ENCODE measurements at places on chromosomes 2 and 18.

DNA sequence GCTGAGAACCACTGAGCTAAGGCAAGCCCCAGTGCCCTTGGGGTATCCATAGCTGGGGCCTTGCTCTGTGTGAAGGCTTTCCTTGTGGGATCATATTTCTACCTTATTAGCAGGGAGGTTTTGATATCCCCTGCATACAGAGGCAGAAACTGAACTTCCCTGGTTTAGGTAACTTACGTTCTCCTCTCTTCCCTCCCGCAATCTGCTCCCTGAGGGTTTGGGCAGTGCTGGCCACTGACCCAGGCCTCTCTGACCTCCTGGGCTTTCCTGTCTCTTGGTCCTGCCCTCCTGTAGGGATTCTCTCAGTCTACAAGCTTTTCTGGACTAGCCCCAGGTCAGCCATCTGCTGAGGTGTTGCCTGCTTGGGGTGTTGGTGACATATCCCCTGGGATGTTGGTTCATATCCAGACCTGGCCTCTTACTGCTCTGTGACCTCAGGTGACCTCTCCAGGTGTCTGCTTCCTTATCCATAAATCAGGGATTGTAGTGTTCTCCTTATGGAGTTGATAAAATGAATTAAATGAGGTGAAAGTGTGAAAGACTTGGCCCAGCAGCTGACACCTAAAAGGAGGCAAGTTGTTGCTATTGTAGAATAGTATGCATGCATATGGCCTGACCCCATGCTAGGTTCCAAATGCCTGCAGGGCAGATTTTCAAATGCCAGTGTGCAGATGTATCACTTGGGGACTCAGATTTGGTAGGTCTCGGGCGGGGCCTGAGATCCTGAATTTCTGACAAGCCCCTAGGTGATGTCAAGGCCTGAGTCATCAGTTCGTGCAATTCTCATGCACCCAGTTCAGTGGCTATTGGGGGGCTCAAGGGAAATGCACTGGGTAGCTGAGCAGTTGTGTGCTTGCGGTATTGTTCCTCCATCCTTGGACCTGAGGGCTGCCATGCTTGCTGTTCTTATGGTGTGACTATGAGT lies 106.6 kb downstream of the FHOD3 start:
- no peak for DNase-seq

DNA sequence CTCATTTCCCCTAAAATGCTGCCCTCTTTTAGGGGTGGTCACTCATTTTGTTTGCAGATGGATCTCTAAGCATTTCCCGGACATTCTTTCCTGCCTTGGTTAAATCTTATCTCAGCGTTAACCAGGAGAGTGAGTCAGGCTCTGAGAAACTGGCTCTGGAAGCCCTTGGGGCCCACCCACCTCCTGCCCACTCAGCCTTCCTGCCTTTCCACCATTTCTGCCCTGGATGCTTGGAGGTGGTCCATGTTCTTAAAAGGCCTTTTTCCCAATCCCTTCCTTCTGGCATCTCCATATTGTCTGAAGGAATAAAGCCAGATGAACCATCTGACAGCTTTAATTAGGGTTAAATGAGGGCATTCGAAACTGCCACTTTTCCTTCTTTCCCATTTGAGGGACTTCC lies 9.5 kb downstream of the HK2 start:
- DNase-seq, result no peak

- DNase-seq, result peak; percentile 84
Measured at GRCh38 chr2:240624950-240625621, at the start of gene GPR35. Gene GPR35, plus strand, starts transcription at chr2:240625480. Its CDS starts 4,473 bp downstream, at chr2:240629953.

- no peak for DNase-seq
Measured at GRCh38 chr2:62467475-62468321, 38.3 kb downstream of the TMEM17 start.

GRCh38 chr18:6215888-6216287 lies 198.8 kb downstream of the L3MBTL4 start:
- DNase-seq, result no peak

- DNase-seq, result no peak
Measured at GRCh38 chr2:205563646-205564045, 118.7 kb upstream of the NRP2 start.

- no peak for DNase-seq
Measured at GRCh38 chr2:187136646-187137045, 287.7 kb upstream of the ZSWIM2 start.

DNA sequence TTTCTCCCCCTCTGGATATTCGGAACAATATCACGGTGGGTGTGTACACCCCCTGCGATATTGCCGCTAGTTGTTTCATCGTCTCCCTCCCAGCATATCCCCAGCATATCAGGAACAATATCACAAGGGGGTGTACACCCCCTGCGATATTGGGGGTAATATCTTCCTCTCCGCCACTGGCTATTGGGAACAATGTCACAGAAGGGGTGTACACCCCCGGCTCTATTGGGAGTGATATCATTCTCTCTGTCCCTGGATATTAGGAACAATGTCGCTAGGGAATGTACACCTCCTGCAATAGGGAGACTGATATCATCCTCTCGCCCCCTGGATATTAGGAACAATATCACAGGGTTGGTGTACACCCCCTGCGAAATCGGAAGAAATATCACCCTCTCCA lies 1932.0 kb downstream of the SUCLG1 start:
- DNase-seq, result no peak

GRCh38 chr18:76386886-76387285 lies 108.2 kb downstream of the ZNF516 start:
- DNase-seq, result no peak

DNA sequence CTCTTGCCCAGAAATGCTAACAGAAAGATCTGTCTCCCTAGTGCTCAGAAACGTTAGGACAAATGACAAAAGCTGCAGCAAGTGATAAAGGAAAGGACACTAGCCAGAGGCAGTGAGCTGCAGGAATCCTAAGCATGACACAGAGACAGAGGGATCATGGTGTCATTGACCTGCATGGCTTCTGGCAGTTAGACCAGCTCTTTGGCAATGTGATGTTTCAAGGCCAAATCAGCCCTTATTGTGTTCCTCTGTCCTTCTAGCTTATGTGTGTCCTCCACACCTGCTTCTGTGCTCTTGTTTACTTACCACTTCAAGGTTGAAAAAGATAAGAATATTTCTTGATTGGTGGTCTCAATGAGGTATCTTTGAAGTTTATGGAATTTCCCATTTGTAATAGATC lies 120.8 kb downstream of the RHBDD1 start:
- no peak for DNase-seq

DNA sequence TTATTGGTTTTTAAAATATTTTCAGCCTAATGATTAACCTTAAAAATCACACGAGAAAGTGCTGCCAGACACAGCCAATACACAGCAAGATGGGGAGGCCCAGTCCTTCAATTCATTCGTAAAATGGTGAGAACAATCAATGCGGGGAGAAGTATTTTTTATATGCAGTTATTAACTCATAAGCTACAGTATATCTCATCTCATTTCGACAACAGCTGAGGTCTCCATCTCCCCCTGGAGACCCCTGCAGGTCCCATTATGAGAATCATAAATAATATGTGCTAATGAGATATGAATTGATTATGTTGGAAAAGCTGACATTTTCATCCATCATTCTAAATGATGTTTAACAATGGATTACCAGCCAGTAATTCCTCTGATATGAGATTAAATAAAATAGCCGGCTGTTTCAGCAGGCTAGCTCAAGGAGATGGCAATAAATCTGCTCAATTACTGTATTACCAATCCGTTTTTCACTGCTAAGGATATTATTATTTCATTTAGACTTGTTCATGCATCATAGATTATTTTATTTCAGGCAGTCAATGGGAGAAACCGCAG lies 535.8 kb downstream of the GALR1 start:
- no peak for DNase-seq

DNA sequence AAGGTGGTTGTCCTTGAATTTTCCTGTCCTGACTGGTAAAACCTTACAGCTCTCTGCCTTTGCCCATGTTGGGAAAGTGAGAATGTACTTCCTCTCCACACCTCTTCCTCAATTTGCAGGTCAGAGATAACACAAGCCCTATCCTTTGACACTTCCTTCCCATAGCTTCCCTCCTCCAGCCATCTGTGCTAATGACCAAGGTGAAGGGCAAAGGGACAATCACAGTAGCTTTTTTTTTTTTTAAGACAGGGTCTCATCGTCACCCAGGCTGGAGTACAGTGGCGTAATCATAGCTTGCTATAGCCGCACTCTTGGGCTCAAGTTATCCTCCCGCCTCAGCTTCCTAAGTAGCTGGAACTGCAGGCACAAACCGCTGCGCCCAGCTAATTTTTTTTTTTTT lies 24.3 kb upstream of the STPG4 start:
- DNase-seq, result no peak

DNA sequence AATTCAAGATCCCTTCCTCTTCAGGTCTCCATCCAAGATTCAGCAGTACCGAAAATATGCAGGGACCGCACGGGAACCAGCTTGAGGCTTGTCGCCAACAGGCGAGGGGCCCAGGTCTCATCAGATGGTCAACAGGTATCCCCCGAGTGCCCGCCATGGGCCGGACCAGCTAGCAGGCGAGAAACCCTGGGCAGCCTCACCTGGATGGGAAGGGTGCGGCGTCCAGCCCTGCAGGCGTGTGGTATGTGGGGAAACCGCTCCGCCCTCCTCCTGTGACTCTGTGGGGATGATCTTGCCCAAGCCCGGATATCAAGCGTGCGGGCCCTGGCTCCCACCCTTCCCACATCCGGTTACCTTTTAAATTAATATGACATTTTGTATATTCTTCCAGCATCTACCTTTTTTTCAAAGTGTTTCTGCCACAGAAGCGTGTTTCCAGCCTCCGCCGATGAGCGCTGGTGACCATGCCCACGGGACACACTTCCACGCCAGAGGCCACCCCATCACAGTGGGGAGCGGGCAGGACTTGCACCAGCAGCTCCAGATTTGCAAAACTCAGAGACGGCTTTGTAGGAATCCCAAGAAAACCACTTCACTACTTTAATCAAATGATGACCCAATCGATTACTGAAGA lies 33.2 kb downstream of the ZNF516 start:
- DNase-seq, result no peak

GRCh38 chr2:263022-263738 lies 652 bp downstream of the SH3YL1 start:
- no peak for DNase-seq

- peak; percentile 43 for DNase-seq
Measured at GRCh38 chr18:13216711-13217465, 1.7 kb upstream of the LDLRAD4 start.

GRCh38 chr2:103327966-103328365 lies 566.1 kb downstream of the TMEM182 start:
- DNase-seq, result no peak

- no peak for DNase-seq
Measured at GRCh38 chr2:120786038-120786960, 50.6 kb downstream of the GLI2 start.

DNA sequence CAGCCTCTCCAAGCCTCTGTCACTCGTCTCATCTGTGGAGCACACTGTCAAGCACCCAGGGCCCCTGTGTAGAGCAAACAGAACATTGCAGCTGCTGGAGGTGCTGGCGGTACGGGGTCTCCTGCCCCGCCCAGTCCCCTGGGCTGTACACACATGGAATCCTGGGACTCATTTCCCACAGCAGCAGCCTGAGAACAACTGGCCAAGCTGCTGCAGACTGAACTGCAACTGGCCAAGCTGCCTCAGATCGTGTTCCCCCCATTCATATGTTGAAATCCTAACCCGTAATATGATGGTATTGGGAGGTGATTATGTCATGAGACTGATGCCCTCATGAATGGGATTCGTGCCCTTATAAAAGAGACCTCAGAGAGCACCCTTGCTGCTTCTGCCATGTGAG lies 130.5 kb downstream of the NCK2 start:
- no peak for DNase-seq

GRCh38 chr18:30679285-30679930 lies 363.1 kb downstream of the DSC3 start:
- no peak for DNase-seq

DNA sequence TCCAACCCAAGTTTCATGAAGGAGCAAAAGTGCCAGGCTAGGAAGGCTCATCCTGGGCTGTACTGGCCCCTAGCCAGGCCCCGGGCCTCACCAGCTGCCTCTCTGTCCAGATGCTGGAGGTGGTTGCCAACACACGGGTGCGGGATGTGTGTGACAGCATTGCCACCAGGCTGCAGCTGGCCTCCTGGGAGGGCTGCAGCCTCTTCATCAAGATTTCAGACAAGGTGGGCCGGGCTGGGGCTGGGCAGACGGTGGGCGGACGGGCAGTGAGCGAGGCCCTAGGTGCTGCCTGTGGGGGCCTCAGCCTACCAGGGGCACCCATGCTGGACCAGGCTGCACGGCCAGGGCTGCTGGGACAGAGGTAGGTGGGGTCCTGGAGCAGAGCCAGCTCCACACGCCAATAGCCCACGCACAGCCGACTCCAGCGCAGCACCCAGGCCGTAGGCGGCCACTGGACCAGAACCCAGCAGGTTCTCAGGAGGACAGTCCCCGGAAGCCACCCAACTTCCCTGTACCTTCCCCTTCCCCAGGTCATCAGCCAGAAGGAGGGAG lies 11.8 kb upstream of the GPR17 start:
- no peak for DNase-seq

DNA sequence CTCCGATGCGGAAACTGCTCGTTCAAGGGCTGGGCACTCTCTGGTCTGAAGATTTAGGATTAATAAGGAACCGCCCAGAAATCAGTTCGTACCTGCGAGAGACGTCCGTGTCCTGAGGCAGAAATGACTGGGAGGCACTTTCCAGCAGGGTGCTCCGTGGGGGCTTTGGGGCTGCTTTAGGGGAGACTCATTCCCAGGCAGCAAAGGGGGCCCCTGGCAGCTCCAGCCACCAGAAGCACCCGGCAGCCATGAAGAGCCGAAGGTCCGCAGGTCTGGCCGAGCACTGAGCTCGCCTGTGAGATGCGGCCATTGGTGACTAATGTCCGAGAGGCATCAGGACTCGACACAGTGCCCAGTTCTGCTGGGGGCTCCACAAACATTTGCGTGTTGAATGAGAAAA lies 20.9 kb downstream of the KCNG2 start:
- no peak for DNase-seq

DNA sequence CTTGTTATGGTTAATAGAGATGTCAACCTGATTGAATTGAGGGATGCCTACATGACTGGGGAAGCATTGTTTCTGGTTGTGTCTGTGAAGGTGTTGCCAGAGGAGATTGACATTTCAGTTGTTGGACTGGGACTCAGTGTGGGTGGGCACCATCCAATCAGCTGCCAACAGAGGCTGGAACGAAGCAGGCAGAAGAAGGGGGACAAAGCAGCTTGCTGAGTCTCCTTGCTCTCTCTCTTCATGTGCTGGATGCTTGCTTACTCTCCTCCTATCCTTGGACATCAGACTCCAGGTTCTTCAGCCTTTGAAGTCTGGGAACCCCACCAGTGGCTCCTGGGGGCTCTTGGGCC lies 22.2 kb upstream of the SMAD4 start:
- no peak for DNase-seq
